Amygdala (tissue), 56 donors: ENCODE measurements at places on chromosomes 12 and 14.
A peak's percentile ranks its signal among the peaks of the same experiment; 100 is the strongest.

GRCh38 chr14:81169711-81170103 lies 51.1 kb downstream of the GTF2A1 start:
- peak; percentile 51 for DNase-seq

- no peak for DNase-seq
These were observed 228.9 kb upstream of the PRKD1 start for GRCh38 chr14:30156571-30156970.

DNA sequence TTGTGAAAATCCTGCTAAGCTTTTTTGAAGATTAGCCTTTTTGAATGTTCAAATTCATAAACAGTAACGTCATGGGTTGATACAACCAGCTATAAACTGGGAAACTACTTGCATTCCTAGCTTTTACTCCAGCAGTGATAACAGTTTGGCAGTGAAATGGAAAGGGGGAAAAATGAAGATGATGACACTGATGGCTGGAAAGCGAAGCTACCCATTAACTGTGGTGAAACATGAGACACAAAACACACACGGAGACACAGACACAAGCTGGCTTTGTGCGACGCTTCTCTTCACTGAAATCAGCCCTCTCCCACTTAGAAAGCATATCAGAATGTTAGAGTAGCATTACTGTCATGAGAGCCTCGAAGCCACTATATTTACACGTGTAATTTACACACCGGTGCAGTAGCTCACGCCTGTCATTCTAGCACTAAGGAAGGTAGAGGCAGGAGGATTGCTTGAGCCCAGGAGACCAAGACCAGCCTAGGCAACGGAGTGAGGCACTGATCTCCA lies 15.7 kb downstream of the VPS37B start:
- no peak for DNase-seq

GRCh38 chr12:1630133-1630826 lies 1.2 kb downstream of the WNT5B start:
- no peak for DNase-seq
